ENCODE measurements at places on chromosomes 13 and 19.
A peak's percentile ranks its signal among the peaks of the same experiment; 100 is the strongest.

GRCh38 chr13:97135883-97136282 lies 86.2 kb upstream of the MBNL2 start:
- DNase-seq, result peak; percentile 76

DNA sequence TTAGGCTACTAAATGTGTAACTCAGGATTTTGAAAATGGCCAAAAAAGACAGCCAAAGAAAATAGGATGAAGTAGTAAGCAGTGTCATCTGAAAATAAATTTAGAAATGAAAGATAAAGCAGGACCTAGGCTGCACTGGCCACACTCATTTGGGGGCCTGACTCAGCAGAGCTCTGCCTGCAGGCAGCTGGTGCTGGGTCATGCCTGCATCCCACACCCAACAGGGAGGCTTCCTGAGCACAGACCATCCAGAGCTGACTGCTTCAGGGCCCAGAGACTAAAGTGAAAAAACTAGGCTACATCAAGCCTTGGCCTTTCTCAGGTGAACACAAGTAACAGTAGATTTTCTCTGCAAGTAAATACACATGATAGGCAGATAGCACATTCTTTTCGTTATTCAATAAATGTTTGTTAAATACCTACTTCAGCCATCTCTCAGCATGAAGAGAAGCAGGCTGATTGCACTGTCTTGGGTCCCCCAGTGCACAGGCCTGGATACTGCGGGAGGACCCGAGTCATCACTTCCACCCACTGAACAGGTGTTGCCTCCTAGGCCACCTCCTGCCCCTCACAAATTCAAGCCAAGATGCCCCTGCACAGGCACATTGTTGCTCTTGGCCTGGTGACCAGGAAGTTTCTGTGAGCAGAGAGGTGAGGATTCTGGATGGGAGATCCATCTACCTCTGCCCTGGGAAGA lies 284.0 kb downstream of the OXGR1 start:
- no peak for DNase-seq

DNA sequence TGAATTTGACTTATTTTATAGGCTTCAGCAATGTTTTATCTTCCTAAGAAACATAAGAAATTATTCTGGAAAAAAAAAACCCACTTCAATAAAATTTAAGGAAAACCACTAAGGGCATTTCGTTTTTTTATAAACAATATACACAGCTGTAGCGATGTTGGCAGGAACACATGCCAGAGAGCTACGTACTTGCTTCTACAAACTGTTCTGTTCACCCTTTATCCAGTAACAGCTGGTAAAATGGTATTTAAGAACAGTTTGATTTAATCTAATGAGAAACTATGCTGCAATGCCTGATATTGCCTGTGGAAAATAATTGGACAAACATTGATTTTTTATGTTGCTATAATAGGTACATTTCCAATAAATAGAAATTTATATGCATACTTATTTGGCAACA lies 137.2 kb upstream of the DACH1 start:
- no peak for DNase-seq

GRCh38 chr19:6125571-6125989 lies 9.9 kb upstream of the ACSBG2 start:
- peak; percentile 55 for DNase-seq

- no peak for DNase-seq
These were observed 183.3 kb downstream of the HS6ST3 start for GRCh38 chr13:96273196-96273595.

- DNase-seq, result no peak
These were observed 48.6 kb downstream of the PEPD start for GRCh38 chr19:33472691-33473652.

- no peak for DNase-seq
These were observed 24.8 kb downstream of the ELAVL1 start for GRCh38 chr19:7980635-7981121.

GRCh38 chr19:42089191-42089750 lies 13.3 kb downstream of the ZNF574 start:
- DNase-seq, result no peak

- DNase-seq, result no peak
These were observed 617 bp upstream of the IQCN start for GRCh38 chr19:18274781-18275356.

- no peak for DNase-seq
These were observed 2.8 kb upstream of the USF2 start for GRCh38 chr19:35265900-35266519.

GRCh38 chr19:33749016-33749415 lies 47.7 kb upstream of the KCTD15 start:
- DNase-seq, result no peak

DNA sequence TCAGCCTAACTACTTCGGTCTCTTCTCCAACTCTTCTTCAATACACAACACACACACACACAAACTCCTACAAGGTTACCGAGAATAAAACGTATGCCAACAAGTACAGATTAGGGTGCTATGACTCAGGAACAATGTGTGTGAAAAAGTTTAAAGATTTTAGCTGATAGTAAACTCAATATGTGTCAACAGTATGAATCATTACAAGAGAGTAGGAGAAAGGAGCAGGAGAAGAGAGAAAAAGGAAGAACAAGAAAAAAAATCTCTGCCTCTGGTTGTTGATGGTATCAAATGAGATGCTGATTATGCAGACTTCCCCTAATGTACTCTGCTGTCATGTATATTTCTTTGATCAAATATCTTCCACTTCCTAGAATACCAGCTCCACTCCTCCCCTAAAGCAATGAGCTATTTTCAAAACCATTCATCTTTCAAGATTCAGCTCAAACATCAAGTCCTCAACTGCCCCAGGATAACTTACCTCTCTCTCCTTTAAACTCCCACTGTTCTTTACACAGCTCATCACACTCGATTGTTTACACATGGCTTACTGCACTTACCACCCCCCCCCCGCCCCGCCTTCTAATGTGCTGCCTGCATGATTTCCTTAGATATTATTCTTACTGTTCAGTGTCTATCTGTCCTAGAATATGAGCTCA lies 95.6 kb downstream of the FAM216B start:
- no peak for DNase-seq

GRCh38 chr13:97702614-97703013 lies 250.9 kb upstream of the IPO5 start:
- no peak for DNase-seq

DNA sequence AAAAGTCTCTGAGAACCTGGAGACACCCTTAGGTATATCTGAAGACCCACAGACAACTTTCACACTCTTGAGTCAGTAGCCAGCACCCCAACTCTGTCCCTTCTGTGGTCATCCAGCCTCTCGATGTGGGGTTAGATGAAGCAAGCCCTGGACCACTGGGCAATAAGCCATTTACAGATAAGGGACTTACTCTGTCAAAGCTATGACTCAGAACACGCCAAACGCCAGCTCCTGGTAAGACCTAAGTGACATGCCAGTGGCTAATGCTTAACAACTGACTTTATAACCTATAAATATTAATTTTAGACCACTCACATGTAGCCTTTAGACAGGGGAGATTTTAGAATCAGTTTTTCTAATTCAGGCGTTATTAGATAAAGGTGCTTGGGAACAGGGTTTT lies 85.7 kb downstream of the SHISA2 start:
- no peak for DNase-seq

- no peak for DNase-seq
These were observed 145.7 kb downstream of the LIG4 start for GRCh38 chr13:108069521-108070210.

DNA sequence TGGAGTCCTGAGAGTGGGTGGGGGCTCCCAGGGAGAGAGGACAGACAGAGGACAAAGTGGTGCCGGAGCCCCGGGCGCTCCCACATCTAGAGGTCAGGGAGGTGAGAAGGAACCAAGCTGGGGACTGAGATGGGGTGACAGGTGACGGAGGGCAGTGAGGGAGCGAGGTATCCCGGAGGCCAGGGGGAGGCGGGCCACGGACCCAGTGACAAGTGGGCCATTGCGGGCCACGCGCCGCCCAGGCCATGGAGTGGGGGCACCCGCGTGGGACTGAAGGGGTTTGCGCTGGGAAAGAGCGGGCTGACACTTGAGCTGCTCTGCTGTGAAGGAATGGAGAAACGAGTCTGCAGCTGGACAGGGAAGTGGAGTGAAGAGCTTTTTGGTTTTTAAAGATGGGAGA lies 2.6 kb downstream of the ZNF628 start:
- no peak for DNase-seq

- DNase-seq, result no peak
These were observed 81.1 kb upstream of the FLT1 start for GRCh38 chr13:28576067-28576466.

DNA sequence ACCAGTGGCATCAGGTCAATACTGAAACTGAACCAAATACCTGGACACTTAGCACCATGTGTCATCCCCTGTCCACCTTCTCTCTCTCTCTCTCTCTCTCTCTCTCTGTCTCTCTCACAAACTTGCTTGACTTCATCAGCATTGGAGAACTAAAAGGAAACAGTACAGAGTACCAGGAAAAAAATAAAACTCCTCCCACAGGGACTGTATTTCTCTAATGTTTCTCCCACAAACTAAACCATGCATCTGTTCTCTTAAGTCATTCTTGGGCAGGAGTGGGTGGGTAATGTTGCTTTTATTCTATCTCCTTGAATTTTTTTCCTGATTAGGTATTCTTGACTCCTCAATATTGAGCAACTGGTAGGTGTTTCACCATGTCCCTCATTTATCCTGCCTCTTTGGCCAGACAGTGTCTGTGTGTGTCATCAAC lies 112.9 kb upstream of the CACNA1A start:
- DNase-seq, result no peak

GRCh38 chr13:73984949-73985691 lies 149.1 kb downstream of the KLF12 start:
- DNase-seq, result no peak

- no peak for DNase-seq
These were observed at the start of gene LAIR1 for GRCh38 chr19:54364775-54365257. LAIR1 (minus strand) TSS chr19:54364931; CDS start chr19:54364804, 127 bp downstream.

- DNase-seq, result no peak
These were observed 1.2 kb downstream of the TNFRSF19 start for GRCh38 chr13:23571431-23571830.

- DNase-seq, result no peak
These were observed 28.7 kb upstream of the FRY start for GRCh38 chr13:32002873-32003272.

DNA sequence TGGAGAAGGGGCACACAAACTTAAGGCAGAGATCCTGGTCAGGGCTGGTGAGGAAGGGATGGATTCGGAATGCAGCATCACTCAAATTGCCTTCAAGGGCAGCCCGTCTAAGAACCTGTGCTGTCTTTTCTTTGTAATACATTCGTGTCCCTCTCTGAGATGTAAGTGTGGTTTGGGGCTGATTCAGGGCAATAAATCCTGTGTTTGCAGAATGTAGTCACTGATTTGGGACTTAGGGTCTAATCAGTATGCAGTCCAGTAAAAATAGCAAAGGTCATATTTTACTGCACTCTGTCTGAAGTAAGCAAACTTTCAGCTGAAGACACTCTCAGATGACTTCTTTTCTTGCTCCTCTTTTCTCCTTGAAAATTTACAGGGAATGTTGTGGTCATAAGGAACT lies 93.8 kb upstream of the C1QTNF9B start:
- no peak for DNase-seq

Measured in NCI-H2171 (cell line).